ENCODE measurements at places on chromosomes 6 and 20.

DNA sequence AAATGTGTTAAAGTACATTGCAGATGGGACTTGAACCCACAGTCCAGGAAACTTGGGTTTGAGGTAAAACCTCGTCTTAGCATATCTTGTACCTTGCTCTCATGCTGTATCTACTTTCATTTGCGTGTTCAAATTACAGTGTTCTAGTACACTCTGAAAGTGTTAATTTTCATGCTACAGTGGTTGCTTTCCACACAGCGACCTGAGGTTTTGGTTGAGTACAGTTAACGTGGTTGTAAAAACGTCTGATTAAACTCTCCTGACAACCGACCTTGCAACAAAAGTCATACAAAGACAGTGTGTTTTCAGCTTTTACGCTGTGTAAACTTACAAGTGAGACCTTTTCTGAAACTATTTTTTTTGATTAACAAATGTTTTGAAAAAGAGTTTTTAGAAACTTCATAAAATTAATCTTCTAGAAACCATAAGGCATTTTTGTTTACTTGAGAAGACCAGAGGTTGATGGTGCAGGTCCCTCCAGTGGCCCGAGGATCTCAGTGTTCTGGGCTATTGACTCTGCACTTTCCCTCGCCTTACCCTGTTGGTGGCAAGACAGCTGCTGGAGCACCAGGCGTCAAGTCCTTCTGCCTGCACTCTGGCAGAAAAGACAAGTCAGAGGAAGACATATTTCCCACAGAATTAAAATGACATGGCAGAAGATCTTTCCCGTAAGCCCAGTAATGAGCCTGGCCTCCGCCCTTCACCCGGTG is 334.0 kb downstream of the THBS2 start:
- no peak for DNase-seq

DNA sequence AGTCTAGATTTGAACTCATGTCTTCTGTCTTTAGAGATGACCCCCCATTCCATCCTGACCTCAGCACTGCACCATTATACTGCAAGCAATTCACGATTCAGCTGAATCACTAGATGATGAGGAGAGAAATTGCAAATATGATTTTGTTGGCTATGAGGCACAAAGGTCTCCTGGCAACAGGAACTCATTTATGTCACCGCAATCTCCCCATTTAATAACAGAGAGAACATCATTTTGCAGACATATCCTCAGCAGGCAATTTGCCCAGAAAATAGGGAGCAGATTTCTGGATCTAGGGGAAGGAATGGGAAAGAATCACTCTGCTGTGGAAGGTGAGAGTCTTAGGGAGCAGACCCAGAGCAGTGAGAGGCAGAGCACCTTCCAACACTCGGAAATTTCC is 303.0 kb downstream of the PAX1 start:
- DNase-seq = no peak

- DNase-seq = no peak
These were observed 105.9 kb downstream of the TOX2 start for GRCh38 chr20:44020406-44021148.

DNA sequence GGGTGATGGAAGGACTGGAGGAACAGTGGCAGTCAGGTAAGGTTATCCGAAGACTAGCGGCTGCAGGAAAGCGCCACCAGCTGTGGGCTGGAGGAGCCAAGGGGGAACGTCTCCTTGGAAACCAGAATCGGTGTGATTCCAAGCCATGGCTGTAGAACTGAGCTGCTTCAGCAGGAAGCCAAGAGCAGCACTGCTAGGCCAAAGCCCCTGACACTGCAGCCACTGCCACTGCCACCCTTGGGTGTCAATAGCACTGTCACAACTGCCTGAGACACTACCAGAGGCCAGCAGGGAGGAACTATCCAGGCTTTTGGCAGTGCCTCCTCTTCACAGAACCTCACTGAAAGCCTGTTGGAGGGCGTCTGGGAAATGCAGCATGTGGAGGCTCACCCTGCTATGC is 289.6 kb upstream of the SUPT3H start:
- DNase-seq = no peak

GRCh38 chr20:48722737-48723191 is 105.0 kb downstream of the PREX1 start:
- no peak for DNase-seq

DNA sequence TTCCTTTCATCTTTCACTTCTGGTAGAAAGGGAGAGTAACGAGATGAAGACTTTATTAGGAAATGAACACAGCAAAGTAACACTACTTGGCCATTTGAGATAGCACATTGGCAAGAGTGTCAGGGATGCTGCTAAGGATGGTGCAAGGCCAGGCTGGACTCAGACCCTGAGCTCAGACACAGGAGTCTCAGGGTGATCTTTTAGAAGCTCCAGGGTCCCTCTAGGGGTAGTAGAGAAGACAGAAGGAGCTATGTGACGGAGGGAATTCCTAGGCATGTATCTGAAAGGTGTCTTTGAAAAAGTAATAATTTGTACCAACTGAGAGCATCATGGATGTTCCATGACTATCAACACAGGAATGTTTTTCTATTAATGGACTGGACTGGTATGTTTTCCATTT is 436.5 kb downstream of the DHX35 start:
- no peak for DNase-seq

DNA sequence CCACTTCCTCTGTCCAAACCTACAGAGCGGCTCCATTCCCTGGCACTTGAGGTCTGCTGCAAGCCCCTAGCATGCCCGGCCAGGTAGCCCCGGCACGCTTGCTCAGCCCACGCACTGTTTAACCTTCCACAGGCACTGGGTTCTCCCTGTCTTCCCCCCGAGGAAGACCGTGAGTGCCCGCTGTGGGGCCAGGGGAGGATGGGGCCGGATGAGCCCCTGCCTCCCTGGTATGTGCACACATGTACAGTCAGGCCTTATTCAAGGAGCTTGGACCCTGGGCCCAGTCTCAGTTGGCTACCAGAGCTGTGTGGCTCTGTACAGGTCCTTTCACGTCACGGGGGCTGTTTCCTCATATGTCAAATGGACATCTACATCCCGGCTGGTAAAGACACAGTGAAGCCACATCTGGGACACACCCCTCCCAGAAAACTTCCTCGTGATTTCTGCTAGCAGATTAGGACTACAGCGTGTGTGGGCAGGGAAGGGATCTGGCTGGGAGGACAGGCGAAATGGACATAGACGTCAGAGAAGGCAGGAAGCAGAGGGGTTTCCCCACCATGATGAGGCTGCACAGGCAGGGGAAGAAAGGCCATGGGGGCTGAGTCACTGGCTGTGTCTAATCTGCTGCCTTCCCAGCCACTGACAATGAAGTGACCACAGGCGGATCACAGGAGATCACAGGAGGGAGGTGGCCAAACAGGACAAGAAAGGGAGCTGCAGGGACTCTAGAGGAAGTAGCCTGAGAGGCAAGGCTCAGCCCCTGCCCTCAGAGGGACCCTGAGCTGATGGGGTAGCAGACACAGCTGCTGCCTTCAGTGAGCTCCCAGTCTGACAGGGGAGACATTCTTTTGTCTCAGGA is 62.9 kb downstream of the MRPL14 start:
- DNase-seq = no peak

- no peak for DNase-seq
These were observed 2.0 kb downstream of the UNC93A start for GRCh38 chr6:167293088-167293589.

DNA sequence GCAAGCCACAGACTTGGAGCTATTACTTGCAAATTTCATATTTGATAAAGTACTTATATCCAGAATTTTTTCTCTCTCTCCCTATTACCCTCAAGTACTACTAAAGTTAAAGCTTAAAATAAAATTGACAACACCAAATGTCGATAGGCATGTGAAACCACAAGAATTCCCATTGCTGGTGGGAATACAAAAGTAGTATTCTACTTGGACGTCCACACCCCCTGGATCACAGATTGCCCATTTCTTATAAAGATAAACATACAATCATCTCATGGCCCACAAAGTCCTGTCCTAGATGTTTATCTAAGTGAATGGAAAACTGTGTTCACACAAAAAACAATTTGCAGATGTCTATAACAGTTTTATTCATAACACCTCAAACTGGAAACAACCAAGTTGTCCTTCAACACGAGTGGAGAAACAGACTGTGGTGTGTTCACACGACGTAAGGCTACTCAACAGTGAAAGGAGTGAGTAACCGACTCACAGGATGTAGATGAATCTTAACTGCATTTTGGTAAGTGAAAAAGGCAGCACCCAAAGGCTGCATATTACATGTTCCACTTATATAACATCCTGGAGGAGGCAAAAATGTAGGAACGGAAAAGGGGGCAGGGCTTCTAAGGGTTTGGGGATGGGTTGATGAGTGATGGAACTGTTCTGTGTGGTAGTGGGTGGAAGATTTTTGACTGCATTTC is 297.4 kb downstream of the THBS2 start:
- DNase-seq = no peak

DNA sequence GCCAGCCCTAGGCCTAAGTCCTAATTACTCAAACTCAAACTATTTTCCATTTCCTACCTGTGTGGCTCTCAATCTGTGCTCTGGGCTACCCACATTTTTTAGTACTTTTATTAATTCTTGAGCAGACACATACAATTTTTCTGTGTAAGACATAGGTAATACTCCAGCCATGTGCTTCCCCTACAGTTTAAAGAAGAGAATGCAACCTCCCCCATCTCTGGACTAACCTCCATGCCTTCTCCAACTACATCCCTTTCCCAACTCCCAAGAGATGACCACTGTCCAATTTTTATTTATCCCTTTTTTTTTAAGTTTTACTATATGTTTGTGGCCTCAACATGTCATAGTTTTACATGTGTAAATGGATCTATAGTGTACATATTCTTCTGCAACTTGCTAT is 5.8 kb downstream of the HMGN4 start:
- DNase-seq = no peak

DNA sequence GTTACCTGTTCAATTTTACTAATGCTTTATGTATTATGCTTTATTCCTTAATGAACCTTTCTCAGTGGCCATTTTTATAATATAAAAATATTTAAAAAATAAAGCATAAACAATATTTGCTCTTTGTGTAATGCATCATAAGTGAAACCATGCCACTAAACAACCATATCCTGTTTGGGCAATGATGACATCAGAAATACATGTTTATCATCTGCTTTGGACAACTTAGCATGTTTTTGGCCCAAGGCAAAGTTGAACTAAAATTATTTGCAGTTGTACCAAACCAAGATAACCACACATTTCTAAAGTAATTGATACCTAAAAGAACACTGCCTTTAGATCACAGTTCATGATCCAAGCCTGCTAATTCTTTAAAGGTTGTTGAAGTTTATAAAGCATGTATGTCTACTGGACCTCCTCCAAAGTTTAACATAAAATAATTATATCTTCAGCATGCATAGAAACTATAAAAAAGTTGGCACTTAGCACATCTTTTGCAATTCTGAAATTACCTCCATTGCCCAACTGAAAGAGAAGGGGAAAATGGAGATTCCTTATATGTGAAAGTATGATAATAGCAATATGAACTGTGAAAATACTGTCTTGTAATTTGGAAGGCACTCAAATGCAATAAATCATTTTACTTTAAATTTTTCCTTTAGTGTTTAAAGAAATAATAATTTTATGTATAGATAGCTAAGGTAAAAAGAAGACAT is 325.6 kb upstream of the RUNX2 start:
- DNase-seq = no peak

GRCh38 chr6:82891076-82891475 is 174.6 kb downstream of the UBE3D start:
- DNase-seq = no peak

- DNase-seq = no peak
These were observed 212.7 kb downstream of the TMEM242 start for GRCh38 chr6:157110607-157111006.

- DNase-seq = no peak
These were observed 121.0 kb downstream of the MRPL14 start for GRCh38 chr6:44006123-44006871.

GRCh38 chr6:117909638-117910037 is 2.6 kb downstream of the SLC35F1 start:
- no peak for DNase-seq

- DNase-seq = no peak
These were observed 172.9 kb upstream of the CDYL start for GRCh38 chr6:4603291-4603690.

DNA sequence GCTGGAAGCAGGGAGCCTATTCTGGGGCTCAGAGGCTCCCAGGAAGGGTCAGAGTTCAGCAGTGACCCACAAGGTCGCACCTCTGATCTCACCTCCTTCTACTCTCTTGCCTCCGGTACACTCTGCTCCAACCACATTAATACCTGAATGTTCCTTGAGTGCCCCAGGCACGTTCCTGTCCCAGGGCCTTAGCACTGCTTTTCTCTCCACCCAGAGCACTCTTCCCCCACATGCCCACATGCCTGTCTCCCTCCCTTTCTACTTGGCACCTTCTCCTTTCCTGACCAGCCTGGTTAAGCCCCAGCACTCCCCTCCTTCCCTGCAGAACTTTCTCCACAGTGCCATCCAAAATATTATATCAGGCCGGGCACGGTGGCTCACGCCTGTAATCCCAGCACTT is 13.4 kb downstream of the KCNB1 start:
- no peak for DNase-seq

- DNase-seq = no peak
These were observed 7.7 kb upstream of the BICRAL start for GRCh38 chr6:42774201-42774600.

DNA sequence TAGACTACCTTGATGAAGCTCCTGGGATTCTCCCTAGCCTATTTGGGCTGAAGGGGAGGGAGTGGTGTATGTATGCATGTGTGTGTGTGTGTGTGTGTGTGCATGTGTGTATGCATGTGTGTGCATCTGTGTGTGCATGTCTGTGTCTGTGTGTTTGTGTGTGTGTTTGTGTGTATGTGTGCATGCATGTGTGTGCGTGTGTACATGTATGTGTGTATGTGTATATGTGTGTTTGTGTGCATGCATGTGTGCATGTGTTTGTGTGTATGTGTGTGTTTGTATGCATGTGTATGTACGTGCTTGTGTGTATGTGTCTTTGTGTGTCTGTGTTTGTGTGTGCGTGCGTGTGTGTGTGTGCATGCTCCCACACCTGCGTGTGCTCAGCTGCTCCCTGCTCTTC is 15.4 kb downstream of the FGD2 start:
- DNase-seq = no peak

DNA sequence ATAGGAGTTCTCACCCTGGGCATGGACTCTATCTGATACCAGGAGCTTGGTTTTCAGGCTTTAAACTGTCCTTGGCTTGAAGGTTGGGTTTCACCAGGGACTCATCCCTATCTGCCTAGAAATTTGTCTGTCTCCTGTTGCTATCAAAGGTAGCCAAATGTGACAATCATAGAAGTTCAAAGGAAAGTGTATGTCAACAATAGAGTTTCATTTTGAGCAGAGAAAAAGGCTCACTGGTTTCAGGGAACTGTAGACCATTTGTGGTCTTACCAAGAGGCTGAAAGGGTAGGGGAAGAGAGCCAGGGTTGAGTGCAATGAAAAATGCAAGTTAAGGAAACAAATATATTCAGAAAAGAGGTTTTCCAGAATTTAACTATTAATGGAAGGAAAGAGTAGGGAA is 966.8 kb upstream of the CITED2 start:
- DNase-seq = no peak

- DNase-seq = no peak
These were observed 94.6 kb downstream of the FOXA2 start for GRCh38 chr20:22489626-22490286.

- DNase-seq = no peak
These were observed 13.3 kb upstream of the SMIM13 start for GRCh38 chr6:11080296-11080695.

All from stimulated activated CD8-positive, alpha-beta memory T cell treated with anti-CD3 and anti-CD28 coated beads, Interleukin-7, amount 100 ng/mL, for 1 hour (primary cell).